Central memory CD4-positive, alpha-beta T cell (primary cell): ENCODE measurements at places on chromosomes 4 and X.

DNA sequence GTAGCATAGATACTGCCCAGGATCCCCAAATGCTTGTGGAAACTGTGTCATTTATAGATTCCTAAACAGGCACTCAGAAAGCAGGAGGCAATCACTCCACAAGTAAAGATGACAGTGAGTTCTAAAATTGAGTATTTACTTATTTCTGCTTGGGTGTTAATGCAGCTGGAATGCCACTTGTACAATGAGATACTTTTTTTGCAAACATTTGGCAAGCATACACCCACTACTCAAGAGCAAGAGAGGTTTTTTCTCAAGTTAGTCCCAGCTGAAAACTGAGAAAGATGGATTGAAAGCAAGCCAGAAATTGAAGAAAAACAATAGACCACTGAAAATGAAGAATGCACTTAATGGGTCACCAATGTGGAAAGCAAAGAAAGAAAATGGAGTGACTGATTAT lies 22.5 kb downstream of the GABRA3 start:
- no peak for DNase-seq

DNA sequence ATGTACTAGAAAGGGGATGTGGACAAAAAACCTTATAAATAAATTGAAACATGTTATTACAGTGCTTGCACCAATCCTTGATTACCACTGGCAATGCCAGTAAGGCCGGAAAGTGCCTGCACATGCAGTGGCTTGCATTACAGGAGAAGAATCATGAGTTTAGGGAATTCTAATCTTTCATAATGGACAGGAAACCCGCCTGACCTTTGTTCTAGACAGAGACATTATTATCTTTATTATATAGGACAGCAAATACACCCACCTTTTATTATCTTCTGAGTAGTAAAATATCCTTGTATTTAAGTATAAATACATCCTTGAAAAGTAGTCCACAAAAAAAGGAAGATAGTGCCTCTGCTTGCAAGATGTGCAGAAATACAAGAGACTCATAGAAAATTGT lies 379.9 kb upstream of the LCORL start:
- no peak for DNase-seq

DNA sequence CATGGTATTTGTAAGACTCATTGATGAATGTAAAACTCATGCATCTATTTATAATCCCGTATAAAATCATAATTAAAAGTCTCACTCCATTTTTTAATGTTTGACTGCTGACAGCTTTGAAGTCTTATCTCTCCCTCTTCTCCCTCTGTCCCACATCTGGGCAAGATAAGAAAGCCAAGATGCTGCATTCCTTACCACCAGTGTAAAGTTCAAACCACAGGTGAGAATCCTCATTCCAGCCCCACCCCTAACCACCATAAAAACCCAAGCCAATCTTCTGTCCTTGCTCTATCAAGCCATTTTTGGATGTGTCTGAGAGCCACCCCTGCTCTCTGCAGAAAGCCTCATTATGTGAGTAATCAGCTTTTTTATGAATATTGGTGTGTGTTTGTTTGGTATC lies 59.3 kb upstream of the MAGED1 start:
- DNase-seq, result no peak

GRCh38 chr4:184420881-184421416 lies 53.4 kb downstream of the IRF2 start:
- no peak for DNase-seq

DNA sequence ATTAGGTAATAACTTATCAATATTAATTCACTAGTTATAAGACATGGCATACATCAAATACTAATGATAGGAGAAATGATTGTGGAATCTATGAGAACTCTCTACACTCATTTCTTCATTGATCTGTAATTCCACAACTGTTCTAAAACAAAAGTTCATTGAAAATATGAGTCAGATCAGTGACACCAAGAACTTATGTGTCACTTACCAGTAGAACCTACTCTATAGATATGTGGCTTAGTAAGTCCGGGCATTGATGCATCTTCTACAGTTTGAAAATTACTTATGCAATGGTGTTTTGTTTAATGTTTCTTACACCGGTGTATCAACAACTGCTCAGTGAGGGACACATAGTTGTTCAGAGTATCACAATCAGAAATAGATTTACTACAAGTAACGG lies 520.3 kb downstream of the ARAP2 start:
- no peak for DNase-seq

GRCh38 chr4:12393631-12394262 lies 965.1 kb upstream of the HS3ST1 start:
- no peak for DNase-seq

- DNase-seq, result no peak
These were observed 241.9 kb upstream of the NWD2 start for GRCh38 chr4:37002625-37003024.

DNA sequence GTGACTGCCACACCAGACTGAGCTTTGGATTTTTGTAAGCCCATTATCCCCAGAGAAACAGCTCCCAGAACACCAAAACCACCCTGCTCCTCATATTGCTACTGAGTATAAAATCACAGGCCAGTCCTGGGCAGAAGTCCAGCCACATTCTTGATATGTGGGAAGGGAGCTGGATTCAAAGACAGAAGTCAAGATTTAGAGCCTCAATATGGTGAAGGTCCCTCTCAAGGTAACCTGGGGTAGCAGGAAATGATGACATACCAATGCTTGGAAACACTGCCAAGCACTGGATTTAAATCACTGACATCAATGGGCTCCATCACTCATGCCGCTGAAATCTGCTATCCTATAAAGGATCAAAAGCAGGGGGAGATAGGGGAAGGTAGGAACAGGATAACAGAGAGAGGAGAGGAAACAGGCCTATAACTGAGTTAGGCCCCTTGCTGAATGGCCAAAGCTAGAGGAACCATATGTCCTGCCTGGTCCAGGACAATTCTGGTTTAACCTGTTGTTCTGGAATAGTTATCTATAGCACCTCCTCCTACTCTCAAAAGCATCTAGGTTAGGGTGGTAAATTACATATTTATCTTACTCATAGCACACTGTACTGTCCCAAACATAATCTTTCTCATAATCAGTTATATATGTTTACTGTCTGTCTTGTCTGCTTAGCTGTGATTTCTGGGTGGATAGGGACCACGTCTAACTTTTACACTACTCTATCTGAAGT lies 83.7 kb upstream of the NHS start:
- DNase-seq, result no peak

GRCh38 chrX:116230130-116230898 lies 59.8 kb downstream of the AGTR2 start:
- DNase-seq, result no peak

DNA sequence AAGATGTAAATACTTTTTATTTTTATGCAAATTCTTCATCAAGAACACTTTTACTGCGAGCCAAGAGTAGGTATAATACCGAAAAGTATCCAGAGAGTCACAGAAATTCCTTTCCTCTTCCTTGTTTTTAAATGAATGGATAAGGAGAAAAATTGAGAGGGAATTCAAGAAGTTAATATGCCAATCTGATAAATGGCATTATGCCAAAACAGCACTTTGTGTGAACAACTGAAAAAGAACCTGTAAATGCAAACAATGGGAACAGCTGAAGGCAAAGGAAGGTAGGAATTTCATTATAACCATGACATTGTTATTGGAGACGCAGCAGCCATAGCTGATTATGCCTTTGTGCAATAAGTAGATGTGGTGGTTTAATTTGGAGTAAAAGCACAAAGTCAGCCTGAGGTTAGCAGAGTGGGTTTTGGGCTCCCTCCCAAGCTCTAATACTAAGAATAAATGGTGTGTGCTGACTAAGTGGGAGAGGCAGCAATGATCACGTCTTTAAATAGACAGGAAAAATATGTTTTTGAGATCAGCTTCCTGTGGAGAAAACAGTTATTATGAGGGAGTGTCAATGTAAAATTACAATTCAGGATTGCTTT lies 209.8 kb upstream of the NDST4 start:
- no peak for DNase-seq

DNA sequence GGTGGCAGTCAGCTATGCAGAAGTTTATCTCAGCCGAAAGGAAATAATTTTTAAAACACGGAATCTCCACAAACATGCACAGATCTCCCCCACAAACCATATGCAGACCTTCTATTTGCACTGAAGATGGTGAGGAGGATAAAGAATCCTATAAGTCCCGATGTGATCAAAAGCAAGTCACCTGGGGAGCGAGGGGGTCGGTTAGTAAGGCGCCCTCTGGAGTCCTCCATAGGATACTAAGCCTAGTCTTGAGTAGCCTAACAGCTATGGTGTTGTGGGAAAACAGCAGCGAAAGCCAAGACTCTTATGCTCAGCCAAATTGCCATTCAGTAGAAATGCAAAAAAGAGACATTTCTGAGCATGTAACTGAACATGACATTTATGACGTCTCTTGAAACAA lies 210.9 kb downstream of the FRMPD4 start:
- DNase-seq, result no peak

DNA sequence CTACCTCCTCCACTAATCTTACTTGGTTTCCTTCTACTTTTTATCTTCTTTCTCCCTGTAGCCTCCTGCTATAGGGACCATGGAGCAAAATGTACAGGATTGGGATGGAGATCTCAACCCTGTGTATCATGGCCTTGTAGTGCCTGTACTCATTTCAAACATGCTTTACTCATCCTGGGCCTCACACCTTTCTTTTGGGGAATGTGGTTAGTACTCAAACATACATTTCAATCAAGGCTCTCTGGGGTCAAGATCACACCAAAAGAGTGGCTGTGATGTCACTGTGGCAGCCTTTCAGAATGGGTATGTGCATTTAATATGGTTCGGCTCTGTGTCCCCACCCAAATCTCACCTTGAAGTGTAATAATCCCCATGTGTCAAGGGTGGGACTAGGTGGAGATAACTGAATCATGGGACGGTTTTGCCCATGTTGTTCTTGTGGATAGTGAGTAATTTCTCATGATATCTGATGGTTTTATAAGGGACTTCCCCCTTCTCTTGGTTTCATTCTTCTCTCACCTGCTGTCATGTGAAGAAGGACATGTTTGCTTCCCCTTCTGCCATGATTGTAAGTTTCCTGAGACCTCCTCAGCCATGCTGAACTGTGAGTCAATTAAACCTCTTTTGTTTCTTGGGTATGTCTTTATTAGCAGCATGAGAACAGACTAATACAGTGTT lies 205.1 kb downstream of the RASL11B start:
- no peak for DNase-seq

DNA sequence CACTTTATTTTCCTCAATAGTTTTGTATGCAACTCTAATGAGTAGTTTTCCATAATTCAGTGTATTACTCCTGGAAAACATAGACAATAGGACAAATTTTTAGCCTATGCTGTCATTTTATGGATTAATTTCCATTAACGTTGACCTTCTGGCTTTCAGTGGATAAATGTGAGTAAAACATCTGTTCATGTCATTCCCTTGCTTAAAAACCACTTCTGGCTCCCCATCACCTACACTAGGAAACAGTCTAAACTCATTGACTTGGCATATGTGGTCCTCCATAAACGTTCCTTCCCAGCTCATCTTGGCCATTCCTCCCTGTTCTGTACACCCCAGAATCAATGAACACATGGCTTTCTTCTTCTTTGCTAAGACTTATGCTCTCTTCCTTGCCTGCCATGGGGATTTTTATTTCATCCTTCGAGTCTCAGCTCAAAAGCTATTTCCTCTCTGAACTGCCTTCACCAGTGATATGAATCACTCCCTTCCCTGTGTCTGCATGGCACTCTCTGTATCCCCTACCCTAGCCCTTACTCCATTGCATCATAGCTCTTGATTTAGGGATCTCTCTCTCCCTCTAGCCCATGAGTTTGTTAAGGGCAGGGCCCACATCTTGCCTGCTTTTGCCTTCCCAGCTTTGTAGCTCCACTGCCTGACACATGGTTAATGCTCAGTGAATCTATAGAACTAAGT lies 34.8 kb downstream of the DOCK11 start:
- no peak for DNase-seq

DNA sequence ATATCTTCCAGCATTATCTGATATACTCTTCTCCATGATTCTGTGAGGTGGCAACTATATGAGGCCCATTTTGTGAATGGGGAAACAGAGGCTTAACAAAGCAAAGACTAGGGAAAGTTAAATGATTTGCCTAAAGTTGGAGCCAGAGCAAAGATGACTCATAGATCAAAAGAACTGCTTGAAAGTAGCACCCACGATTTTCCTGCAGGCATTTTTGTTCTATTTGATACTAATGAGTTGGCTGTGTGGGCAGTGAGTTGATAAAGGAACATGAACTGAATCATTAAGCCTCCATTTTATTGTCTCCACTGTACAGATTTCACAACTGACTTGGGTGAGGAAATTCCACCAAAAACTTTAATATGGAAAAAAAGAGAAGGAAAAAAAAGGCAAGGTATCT lies 138.9 kb upstream of the IGFBP7 start:
- DNase-seq, result no peak

DNA sequence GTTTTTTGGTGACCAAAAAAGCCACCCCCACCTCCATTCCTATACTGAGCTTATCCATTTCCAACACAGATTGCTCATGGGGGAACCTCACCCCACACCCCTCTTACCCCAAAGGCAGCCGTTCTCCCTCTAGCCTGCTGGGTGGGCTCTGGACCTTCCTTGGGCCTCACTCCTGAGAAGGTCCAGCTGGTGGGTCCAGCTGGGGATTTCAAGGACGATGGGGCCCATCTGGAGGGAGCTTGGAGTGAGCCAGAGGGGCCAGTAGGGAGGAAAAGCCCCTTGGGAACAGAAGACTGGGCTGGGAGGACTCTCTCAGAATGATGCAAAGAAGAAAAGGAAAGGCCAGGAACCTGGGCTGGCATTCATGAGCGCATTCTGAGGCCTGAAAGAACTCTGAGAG lies 42.0 kb upstream of the PJA1 start:
- no peak for DNase-seq

DNA sequence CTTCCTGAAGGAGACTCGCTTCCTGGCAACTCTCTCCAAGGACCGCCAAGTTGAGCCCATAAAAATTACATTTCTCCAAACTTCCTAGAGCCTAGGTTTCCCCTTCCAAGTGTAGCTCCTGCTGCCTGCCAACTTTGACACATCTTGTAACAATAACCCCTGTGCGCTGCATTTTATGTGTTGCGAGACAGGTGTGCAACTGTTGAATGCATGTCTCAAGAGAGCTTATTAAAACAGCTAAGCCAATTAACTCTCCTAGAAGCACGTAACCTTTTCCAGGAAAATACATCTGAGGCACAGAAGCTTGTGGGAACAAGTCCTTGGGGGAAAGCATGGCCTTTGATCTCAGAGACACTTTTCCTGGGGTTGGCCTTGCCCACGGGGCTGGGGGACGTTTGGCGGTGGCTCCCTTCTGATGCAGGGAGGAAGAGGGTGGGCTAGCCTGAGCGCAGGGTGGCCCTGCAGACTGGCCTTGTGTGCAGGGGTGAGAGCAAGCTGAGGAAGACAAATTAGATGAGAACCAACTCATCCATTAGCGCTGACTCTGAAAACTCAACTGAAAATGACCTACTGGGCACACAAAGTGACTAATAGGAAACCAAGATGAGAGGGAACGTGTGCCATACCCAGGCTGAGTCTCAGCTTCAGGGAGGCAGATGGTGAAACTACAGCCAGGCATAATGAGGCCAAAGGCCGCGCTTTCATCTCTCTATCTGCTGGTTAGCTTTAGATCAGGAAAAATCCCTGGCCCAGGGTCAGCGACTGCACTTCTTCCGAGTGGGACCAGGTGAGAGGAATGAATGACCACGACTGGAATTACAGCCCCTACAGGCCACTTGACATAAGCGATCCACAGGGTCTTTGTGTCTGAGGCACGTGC lies 75.3 kb downstream of the ENPP6 start:
- no peak for DNase-seq
